ENCODE measurements at places on chromosomes 11 and 22.

DNA sequence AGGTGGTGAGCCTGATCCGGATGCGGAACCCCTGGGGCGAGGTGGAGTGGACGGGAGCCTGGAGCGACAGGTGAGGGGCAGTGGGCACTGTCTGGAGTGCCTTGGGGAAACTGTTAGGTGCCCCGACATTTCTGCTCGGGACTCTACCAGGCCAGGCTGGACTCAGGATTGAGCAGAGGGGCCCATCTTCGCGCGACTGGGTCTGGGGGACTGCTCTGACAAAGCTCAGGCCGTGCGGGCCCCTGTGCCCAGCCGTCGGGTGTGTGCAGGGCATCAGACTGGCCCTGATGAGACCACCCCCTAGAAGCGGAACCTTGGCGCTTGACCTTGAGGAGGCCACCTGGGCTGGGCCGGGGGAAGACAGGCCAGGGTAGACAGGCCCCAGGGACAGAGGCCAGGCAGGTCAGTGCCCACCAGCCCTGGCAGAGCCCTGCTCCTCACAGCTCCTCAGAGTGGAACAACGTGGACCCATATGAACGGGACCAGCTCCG lies 6.3 kb downstream of the CAPN1 start:
- DNase-seq: no peak

DNA sequence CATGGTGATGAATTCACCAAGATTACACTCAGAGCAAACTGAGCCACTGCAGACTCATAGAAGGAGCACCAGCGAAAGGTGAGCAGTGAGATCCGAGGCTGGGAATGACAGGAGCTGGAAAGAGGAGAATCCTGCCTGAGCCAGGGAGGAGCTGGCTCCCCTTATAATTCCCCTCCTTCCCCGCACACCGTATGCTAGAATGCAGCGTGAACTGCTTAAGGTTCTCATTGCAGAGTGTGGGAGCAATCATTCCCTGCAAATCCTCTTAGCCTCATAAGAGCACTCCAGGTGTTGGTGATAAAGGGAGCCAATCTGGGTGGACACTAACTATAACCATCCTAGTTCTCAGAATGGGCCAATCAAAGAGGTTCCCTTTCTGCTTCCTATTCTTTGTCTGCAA lies 127.6 kb upstream of the TEAD1 start:
- no peak for DNase-seq

DNA sequence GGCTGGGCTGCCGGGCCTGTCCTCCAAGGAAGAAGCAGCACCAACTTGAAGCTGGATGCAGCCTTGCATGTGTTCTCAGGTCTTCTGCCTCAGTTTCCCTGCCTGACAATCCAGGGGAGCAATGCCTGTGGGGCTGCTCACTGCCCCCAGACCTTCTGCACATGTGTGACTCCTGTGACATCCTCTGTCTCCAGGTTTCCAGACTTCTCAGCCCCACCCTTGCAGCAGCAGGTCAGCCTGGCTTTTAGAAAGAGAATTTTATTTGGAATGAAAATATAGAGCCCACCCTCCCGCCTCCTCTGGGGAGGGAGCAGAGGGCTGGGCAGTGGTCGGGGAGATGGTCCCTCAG lies 301 bp upstream of the PTPRCAP start:
- no peak for DNase-seq

DNA sequence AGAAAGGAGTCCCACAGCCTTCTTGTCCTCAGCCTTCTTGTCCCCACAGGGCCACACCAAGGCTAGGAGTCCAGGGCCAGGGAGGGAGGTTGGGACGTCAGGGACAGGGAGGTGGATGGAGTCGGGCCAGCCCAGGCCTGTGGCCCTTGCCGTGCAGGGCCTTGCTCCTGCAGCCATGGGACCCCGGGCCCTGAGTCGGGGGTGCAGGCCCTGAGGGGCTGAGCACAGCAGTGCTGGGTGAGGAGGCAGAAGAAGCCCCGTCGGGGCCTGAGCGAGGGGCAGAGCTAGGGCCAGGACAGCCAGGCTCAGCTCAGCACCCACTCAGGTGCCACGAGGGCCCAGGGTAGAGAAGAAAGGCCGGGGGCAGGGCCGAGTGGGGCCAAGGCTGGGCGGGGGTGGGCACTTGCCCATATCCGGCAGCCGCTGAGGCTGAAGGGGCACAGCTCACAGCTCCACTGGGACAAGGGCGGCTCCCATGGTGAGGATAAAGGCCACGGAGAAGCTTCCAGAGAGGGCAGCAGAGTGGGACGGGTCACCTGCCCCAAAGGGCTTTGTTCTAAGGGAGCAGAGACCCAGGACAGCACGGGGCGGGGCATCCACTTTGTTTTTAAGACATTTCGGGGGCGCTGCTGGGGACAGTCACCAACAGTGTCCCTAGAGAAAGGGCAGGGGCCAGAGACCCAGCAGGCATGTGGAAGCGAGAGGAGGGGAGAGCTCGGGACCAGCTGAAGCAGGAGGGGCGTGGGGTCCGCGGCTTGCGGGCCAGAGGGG lies 3.6 kb downstream of the MLC1 start:
- no peak for DNase-seq

DNA sequence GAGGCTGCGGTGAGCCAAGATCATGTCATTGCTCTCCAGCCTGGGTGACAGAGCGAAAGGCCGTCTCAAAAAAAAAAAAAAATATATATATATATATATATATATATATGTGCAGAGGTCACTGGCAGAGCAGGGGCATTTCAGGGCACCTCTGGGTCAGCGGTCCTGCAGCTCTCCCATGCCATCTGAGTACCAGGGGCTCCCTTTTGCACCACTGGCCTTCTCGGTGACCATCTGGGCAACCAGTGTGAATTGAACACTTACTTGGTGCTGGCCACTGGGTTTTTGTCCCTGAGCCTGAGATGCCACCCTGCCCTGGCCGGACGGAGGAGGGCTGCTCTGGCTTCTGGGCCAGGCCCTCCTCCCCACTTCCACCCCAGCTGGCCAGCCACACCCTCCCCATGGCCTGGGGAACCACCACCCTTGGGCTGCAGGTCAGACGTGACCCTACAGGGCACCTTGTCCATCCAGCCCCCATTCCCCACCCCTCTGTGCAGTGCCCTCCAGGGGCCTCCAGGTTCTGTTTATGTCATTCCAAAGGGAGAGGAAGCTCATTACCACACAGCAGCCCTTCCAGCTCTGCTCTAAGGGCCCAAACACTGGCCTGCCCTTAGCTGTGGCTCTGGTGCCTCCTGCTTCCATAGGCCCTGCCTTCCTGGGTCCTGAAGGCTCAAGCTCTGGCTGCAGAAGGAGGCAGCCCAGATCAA lies 10.3 kb downstream of the MAPK8IP1 start:
- DNase-seq: no peak

DNA sequence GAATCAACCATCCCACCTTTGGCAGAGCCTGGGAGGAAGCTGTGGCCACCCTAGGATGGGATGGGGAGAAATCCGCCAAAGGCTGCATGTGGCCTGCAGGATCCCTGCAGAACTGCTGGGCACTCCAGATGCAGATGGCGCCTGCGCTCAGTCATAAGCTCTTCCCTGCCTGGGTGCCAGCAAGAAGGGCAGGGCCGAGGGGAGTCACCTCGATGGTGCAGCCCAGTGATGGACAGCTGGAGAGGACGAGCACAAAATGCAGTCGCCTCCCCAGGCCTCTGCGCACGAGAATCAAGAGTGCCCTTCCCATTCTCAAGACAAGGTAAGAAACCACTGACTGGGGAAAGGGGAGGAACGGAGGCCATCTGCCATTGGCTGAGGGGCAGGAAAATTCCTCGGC lies 693.6 kb downstream of the TBC1D22A start:
- no peak for DNase-seq

DNA sequence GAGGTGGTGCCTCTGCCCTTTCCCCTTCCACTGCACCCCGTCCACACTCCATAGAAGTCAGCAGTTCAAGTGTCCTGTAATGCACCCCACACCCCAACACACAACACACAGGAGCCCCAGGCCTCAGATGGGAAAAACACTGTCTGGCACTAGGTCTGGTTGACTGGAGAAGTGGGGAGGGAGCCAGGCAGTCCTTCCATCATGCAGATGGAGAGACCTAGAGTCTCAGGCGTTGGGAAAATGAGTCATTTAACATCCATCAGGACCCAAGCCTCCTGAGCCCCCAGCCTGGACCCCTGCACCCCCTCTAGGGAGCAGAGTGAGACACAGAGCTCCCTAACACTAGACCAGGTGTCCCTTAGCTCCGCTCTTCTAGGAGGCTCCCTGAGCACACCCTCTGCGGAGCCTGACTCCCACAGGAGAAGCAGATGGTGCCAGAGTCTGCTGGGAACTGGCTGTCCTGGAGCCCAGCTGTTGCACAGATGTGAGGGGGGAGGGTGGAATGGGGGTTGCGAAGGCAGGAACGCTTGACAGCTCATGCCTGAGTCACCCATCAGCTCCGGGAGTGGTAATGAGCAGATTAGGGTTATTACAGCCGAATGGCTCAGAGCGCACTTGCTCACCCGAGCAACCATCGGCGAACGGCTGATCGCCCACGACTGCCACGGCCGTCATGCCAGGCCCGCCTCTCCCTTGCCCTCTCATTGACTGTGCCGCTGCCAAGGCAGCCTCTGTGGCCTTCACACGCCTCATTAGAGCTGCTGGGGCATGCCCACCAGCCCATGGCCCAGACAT lies 22.1 kb upstream of the SYT7 start:
- no peak for DNase-seq

Data from T follicular helper cell (primary cell).